ENCODE measurements at places on chromosomes 7 and 10.

- DNase-seq: no peak
These were observed 124.3 kb upstream of the UNC5B start for GRCh38 chr10:71088054-71088453.

DNA sequence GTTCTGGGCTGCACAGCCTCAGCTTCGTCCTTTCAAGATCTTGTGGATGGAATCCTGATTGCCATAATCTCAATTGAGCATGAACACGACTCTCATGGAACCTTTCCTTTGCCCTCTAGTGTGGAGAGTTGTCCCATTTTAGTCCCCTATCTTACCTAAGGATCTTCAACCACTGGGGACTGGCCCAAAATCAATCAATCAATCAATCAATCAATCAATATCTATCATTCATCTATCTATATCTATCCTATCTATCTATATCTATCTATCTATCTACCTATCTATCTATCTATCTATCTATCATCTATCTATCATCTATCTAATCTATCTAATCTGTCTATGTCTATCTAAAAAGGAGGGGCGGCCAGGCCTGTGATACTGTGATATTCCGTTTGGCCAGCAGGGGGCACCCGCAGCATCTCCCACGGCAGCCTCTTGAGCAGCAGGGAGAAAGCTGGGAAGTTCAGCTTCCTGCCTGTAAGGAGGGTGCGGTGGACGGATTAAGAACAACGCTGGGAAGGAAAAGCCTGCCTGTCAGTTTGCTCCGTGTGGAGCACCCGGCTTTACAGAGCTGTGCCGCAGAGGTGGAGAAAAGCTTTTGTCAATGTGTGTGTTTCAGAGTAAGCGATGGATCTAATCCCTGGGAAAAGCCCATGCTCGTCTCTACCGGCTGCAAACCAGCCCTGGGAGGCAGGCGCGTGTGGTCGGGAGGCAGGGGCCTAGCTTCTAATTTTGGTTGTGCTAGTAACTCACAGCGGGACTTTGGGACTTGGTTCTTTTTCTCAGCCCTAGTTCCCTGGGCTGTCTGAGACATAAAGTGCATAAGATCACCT is 124.9 kb downstream of the SH2D4B start:
- peak; percentile 39 for DNase-seq

DNA sequence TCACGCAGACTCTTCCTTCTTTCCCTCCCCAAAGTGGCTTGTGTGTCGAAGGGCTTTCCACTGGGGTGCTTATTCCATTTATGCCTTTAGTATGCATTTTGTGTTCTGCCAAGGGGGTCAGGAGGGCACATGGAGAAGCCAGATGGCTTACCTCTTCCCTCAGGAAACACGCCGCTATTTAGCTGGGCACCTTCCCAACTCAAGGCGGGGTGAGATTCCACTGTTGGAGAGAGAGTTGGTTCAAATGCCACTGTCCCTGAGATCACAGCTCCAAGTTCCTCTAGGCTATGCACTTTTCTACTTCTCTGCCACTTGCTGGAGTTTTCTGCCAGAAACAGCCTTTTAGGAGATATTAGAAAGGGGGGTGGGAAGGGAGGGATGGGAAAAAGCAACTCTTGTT is 1091.8 kb downstream of the LRMDA start:
- DNase-seq: no peak

DNA sequence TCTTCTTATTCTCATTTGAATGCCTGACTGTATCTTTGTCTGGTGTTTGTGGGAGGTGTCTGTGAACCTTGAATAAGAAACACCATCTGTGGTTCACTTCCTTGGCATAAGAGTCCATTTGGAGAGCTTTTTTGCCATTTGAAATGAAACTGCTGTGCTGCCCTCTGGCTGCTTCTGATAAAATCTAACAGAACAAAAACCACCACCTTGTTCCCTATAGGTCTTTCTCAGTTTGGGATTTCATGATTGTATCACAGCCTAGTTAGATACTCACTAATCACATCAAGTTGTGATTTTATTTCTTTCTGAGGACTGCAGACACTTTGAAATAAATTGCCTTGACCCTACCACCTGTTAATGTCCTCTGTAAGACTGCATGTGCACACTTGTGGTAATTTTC is 102.7 kb upstream of the FAM13C start:
- peak; percentile 26 for DNase-seq

- DNase-seq: no peak
These were observed 46.6 kb downstream of the HERPUD2 start for GRCh38 chr7:35648367-35648766.

Measured in skeletal muscle cell (primary cell).